Chondrocyte (in vitro differentiated cells): ENCODE measurements at places on chromosomes 5 and 9. TPM values are rescaled to one million over a fixed set of nuclear protein-coding genes. Genes with fewer than 3 reads are reported as not detected.

GRCh38 chr9:19445452-19445851 is 36.6 kb downstream of the ACER2 start:
- H3K27me3 ChIP-seq: no peaks in the 10 kb centered on the region
- H3K4me3 ChIP-seq: no peak overlapping the region
- no peaks in the 10 kb centered on the region for H3K36me3 ChIP-seq
- no peak overlapping the region for H3K27ac ChIP-seq
- no peak for DNase-seq
- no peaks in the 10 kb centered on the region for H3K4me1 ChIP-seq

- H3K36me3 ChIP-seq: no peaks in the 10 kb centered on the region
- H3K27me3 ChIP-seq: no peaks in the 10 kb centered on the region
- DNase-seq: no peak
- peaks cover 28% of the 10 kb centered on the region for H3K4me1 ChIP-seq
- H3K4me3 ChIP-seq: peak overlapping the region; percentile 80
These were observed 24.0 kb downstream of the HNRNPK start for GRCh38 chr9:83956086-83956435.

DNA sequence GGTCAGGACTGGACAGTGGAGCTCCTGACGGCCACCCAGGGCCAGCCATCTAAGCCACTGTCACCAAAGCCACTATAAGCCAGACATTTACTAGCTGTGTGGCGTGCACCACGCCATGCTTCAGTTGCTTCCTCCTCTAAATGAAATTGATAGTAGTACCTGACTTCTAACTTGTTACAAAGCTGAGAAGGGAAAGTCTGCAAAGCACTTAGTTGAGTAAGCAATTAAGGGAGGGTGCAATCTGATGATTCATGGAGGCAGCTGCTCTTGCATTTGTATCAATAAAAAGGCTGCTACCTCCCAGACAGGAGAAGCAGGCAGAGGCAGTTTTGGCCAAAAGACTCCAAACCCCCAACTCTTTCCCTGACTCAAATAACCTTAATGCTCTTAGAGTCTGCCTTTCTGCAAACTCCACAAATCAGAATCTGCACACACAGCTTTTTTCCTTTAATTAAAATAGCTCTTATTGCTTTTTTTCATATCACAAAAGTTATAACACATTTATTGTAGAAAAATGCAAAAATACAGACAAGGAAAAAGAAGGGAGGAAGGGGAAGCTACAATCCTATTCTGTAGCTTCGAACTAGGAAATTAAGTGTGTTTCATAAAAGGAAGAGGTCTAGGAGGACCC is 19.3 kb upstream of the RAPGEF1 start:
- no peak overlapping the region for H3K27ac ChIP-seq
- peak; percentile 19 for DNase-seq
- H3K36me3 ChIP-seq: no peaks in the 10 kb centered on the region
- peaks cover 4% of the 10 kb centered on the region for H3K4me1 ChIP-seq
- H3K27me3 ChIP-seq: peaks cover 32% of the 10 kb centered on the region
- no peak overlapping the region for H3K4me3 ChIP-seq

GRCh38 chr9:82797534-82797933 is 265.4 kb downstream of the RASEF start:
- DNase-seq: no peak
- no peaks in the 10 kb centered on the region for H3K36me3 ChIP-seq
- no peak overlapping the region for H3K27ac ChIP-seq

GRCh38 chr5:57937501-57938173 is 455.0 kb upstream of the ACTBL2 start:
- no peak for DNase-seq
- H3K4me1 ChIP-seq: no peaks in the 10 kb centered on the region
- H3K4me3 ChIP-seq: no peak overlapping the region
- no peaks in the 10 kb centered on the region for H3K27me3 ChIP-seq

DNA sequence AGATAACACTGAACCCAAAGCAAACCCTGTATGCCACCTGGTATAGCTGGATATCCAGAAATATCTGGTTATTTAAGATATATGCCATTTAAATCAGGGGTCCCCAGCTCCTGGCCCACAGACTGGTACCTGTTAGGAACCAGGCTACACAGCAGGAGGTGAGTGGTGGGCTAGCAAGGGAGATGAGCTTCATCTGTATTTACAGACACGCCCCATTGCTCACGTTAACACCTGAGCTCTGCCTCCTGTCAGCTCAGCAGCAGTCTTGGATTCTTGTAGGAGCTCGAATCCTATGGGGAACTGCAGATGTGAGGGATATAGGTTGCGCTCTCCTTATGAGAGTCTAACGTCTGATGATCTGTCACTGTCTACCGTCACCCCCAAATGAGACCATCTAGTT is 646.6 kb downstream of the TLE4 start:
- H3K4me3 ChIP-seq: no peak overlapping the region
- H3K27me3 ChIP-seq: no peaks in the 10 kb centered on the region
- H3K4me1 ChIP-seq: no peaks in the 10 kb centered on the region
- DNase-seq: no peak
- no peaks in the 10 kb centered on the region for H3K36me3 ChIP-seq
- no peak overlapping the region for H3K27ac ChIP-seq

DNA sequence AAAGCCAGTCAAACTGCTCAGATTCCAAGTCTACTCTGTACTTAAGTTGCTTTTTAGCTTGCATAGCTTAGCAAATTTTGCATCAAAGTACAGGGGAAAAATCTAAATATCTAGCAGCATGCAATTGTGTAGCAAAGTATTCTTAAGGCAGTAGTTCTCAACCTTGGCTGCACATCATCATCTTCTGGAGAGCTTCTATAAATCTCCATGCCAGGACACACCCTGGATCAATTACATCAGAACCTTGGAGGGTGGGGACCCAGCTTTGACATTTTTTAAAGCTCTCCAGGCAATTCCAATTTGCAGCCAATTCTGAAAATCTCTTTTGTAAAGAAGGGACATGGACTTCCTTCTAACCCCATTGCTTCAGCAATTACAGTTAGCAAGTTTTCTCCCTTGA is 187.5 kb downstream of the SNCAIP start:
- H3K36me3 ChIP-seq: no peaks in the 10 kb centered on the region
- H3K4me3 ChIP-seq: no peak overlapping the region
- H3K27me3 ChIP-seq: peaks cover 1% of the 10 kb centered on the region
- no peak overlapping the region for H3K27ac ChIP-seq
- H3K4me1 ChIP-seq: peaks cover 32% of the 10 kb centered on the region

GRCh38 chr5:1055896-1056610 is 47.5 kb downstream of the NKD2 start:
- H3K27me3 ChIP-seq: no peaks in the 10 kb centered on the region
- DNase-seq: no peak
- H3K4me1 ChIP-seq: no peaks in the 10 kb centered on the region
- no peak overlapping the region for H3K4me3 ChIP-seq
- no peaks in the 10 kb centered on the region for H3K36me3 ChIP-seq

- H3K36me3 ChIP-seq: no peaks in the 10 kb centered on the region
- H3K4me1 ChIP-seq: peaks cover 6% of the 10 kb centered on the region
- DNase-seq: no peak
- no peak overlapping the region for H3K4me3 ChIP-seq
- no peak overlapping the region for H3K27ac ChIP-seq
These were observed 16.8 kb downstream of the ANKH start for GRCh38 chr5:14854799-14855198.

DNA sequence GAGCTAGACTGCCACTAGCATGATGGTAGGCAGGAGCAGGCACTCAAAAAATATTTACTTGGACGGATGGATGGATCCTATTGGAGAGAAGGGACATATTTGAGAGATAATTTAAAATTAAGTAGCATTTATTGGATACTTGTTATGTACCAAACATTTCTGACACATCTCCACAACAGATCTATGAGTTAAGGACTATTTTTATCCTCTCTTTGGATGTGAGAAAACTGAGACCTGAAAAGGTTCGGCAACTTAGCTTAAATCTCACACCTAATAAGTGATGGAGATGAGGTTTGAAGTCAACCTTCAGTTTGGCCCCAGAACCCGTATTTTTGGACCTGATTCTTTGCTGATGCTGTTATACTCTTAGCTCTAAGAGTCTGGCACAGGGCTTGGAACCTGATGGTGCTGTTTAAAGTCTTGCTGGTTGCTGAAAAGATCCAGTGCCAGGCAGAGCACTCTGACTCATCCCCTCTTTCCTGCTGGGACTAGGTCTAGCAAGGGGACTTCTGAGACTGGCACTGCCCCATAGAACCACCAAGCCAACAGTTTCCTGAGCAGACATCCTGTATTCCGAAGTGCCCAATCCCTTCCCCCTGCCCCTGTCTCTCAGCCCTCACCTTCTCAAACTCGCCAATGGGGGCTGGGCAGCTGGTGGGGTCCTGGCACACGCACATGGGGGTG is 15.6 kb downstream of the SPARC start:
- H3K27ac ChIP-seq: peak overlapping the region; percentile 92
- no peaks in the 10 kb centered on the region for H3K27me3 ChIP-seq
- no peak for DNase-seq
- H3K36me3 ChIP-seq: peaks cover 85% of the 10 kb centered on the region
- H3K4me1 ChIP-seq: peaks cover 99% of the 10 kb centered on the region
- no peak overlapping the region for H3K4me3 ChIP-seq

DNA sequence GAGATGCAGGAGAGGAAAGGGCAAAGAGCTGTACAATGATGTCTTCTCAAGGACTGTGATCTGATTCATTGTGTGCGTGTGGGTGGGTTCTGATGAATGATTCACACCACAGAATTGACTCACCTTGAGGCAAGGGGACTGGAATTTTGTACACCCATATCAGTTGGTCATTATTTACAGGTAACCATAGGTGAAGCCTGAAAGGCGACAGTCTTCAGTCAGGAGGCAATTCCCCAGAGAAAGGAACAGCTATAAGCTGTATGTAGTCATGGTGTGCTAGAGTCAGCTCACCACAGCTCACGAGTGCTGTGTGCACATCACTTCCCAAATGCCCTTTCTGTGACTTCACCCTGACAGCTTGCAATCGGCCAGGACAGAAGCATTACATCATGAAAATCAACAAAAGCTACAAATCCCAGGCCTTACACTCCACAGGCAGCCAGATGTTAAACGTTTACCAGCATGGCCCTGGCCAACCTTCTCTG is 87.6 kb upstream of the RPS23 start:
- H3K36me3 ChIP-seq: no peaks in the 10 kb centered on the region
- peaks cover 25% of the 10 kb centered on the region for H3K4me1 ChIP-seq
- H3K27ac ChIP-seq: no peak overlapping the region
- no peaks in the 10 kb centered on the region for H3K27me3 ChIP-seq
- no peak overlapping the region for H3K4me3 ChIP-seq

DNA sequence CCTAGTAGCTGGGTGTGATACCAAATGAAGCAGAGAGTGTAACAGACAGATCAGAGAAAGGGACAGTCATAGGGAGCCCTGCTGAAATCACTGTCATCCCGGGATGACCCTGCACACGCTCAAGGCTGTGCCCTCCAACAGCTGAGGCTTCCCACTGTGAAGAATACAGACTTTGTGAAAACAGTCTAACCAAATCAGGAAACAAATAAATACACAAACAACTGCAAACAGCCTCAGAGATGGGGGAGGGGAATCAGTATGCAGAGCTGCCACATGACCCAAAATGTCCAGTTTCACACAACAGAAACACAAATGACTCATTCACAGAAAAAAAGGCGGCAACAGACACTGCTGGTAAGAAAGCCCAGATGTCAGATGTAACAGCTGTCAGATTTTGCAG is 101.9 kb downstream of the ADAMTS2 start:
- no peaks in the 10 kb centered on the region for H3K27me3 ChIP-seq
- DNase-seq: no peak
- no peak overlapping the region for H3K27ac ChIP-seq
- H3K4me1 ChIP-seq: peaks cover 15% of the 10 kb centered on the region

DNA sequence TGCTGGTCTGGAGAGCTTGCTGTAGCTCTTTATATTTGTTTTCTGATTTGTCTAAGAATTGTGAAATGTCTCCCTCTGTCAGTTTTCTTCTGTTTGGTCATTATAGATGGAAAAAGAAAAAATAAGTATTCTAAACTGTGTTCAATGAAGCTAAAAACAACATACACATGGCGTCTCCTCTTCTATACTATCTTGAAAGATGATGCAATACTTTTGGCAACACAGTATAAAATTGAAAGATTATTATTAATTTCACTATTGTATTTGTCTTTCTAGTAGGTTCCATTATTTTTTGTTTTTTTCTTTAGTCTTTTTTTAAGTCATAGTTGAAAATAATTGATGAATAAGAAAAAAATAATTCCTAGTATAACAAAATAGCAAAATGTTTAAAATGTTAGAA is 22.5 kb downstream of the CCDC192 start:
- no peaks in the 10 kb centered on the region for H3K27me3 ChIP-seq
- peaks cover 6% of the 10 kb centered on the region for H3K4me1 ChIP-seq
- no peak for DNase-seq

DNA sequence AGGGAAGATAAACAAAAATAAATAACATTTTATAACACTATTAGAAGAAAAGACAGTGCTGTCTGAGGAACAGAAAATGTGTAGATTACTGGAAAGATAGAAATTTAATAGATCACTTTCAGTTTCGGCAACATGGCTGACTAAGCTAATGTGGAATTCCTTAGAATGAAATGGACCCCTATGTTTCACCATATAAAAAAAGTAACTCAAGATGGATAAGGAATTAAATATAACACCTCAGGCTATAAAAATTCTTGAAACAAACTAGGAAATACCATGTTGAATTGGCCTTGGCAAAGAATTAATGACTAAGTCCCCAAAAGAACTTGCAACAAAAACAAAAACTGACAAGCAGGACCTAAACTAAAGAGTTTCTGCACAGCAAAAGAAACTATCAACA is 558.3 kb downstream of the CHSY3 start:
- peaks cover 7% of the 10 kb centered on the region for H3K4me1 ChIP-seq
- H3K27me3 ChIP-seq: no peaks in the 10 kb centered on the region
- H3K36me3 ChIP-seq: peaks cover 3% of the 10 kb centered on the region

DNA sequence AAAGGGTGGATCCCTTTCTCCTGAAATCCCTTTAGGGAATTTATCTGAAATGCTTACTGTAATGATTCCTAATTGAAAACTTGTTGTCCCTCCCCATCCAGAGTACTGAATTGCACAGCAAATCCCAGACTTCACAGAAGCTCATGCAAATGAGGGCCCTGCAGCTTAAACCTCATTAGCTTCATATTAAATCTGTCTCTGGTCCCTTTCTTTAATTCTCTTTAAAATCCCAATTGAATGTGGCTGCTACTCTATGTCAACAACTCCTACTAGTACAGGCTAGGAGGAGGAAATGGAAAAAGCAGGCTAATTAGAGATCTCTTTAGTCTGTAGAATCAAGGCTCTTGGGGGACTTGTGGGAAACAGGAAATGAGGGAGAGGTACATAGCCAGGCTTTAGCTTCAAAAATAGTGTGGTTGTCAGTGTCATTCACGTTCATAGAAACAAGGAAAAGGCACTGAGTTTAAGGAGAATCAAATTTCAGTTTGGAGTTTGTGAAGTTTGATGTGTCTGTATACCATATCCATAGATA is 191.3 kb upstream of the PRDM9 start:
- no peaks in the 10 kb centered on the region for H3K4me1 ChIP-seq
- no peak overlapping the region for H3K27ac ChIP-seq
- no peak for DNase-seq

GRCh38 chr9:124266139-124266825 is 8.5 kb downstream of the NEK6 start:
- no peak overlapping the region for H3K4me3 ChIP-seq
- peaks cover 5% of the 10 kb centered on the region for H3K36me3 ChIP-seq
- H3K27ac ChIP-seq: peak overlapping the region; percentile 98

Gene PSIP1
- 40.3 to 54.0 TPM (median 44.6 TPM) in 3 replicates for total RNA-seq

Gene ESM1
- not detected in 3 replicates for total RNA-seq

Gene FGF18
- 1.7 to 18.1 TPM (median 2.1 TPM) in 3 replicates for total RNA-seq

Gene PCSK1
- 0.05 TPM in 1 of 3 replicates, not detected in the others for total RNA-seq

Gene ARID3C
- total RNA-seq: 0.20 TPM in 1 of 3 replicates, not detected in the others

Gene NUTM2F
- total RNA-seq: 0.10 TPM in 1 of 3 replicates, not detected in the others

Gene CDH18
- total RNA-seq: not detected in 3 replicates

Gene C9orf152
- total RNA-seq: not detected in 3 replicates

Gene CPEB4
- 24.7 to 27.7 TPM (median 27.1 TPM) in 3 replicates for total RNA-seq

Gene STK32A
- 0.12 to 0.31 TPM in 2 of 3 replicates, not detected in the other for total RNA-seq

Gene LURAP1L
- 57.0 to 67.4 TPM (median 67.1 TPM) in 3 replicates for total RNA-seq

Gene MARCOL
- not detected in 3 replicates for total RNA-seq
